HCT116 (cell line): ENCODE measurements at places on chromosomes 2 and 18.

GRCh38 chr2:169717691-169718063 is 16.0 kb upstream of the KLHL23 start:
- no peak for DNase-seq

DNA sequence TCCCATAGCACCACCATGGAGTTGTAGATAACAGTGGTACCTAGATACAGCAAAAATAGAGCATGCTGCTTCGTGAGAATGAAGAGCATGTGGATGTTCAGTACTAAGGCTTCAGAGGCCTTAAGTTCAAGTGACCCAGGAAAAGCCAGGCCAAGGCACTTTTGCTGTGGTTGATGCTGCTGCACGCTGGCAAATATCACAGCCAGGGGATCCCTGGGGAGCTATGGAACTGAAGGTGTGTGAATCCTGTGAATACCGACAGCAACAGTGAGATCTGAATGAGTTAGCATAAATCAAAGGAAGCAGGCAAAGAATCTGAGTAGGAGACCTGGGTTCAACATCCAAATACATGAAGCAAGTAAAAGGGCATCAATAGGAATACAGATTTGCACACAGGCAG is 158.6 kb upstream of the THUMPD2 start:
- DNase-seq: no peak

- DNase-seq: no peak
These were observed 115.6 kb downstream of the LPIN1 start for GRCh38 chr2:11862049-11862448.

- DNase-seq: no peak
These were observed 7.0 kb downstream of the NDUFV2 start for GRCh38 chr18:9109523-9109922.

DNA sequence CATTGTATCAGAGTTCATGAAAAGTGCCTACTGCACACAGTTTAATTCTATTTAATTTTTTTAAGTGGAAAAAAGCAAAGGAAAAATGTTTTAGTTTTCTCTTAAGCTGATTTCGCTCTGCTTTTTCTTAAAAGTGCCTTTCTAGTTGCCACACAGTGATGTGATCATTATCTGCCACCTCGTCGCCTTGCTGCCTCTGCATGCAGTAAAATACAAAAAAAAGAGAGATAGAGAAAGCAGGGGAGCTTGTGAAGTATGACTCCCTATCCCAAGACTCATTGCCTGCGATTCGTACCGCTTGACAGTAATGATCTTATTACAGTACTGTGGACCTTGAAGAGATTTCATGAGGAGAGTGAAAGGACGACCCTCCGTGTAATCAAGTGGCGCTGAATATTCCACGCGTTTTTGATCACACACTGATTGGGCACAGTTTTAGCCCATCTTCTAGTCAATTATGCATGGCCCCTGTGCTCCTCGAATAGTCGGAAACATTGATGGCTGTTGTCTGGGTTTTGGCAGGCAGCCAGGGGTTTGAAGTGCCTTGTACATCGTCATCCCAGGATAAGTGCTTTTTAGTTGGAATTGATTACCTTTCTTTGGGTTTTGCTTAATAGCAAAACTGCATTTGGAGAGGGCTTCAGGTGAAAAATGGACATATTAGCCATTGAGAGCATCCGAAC is 188.3 kb downstream of the GBX2 start:
- DNase-seq: no peak
